ENCODE measurements at places on chromosomes 6 and 20.

DNA sequence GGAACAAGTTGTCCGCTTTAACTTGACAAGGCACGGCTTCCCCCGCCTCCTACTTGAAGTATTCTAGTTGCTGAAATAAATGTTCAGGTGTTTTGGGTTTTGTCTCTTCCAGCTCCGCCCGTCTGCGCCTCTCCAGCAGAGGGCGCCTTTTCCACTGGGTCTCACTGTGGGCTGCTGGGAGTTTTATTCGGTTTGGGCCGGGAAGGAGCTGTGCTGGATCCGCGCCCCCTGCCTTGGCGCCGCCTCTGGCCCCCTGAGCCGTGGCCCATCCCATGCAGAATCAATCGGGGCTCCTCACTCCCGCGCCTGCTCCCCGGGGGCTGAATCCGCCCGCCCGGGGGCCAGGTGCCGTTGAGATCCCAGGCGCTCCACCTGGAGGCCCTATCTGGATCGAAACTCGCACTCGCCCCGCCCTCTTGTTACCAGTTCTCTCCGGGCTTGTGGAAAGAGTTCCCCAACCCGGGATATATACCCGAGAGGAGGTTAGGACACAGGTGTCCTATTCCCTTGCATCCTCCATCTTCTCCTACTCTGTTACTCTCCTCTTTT lies 51.0 kb upstream of the TCF21 start:
- peak; percentile 24 for DNase-seq

DNA sequence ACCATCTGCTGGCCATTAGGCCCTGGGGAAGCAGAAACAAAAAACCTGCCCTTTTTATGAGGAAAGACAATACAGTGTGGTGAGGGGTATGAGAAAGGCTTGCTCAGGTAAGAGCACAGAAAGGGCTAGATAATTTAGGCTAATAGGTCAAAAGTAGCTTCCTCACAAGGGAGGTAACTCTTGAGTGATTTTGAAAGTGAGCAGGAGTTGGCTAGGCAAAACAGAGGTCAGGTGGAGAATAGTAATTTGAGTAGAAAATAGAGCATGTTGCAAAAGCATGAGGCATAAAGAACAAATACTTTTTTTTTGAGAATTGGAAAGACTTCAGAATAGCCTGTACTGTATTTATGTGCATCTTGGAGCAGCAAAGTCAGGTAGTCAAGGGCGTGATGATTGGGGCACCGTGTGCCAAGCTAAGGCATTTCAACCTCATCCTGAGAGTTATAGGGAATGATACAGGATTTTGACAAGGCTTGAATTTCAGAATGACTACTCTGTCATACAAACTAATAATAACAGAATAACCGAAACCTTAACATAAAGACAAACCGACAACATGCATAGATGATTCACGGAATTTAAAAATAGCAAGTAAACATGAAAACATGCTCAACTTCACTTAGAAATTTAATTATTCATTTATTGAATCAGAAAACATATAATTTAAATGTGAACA lies 123.0 kb upstream of the ENPP5 start:
- no peak for DNase-seq

- no peak for DNase-seq
These were observed 589.8 kb downstream of the RNF144B start for GRCh38 chr6:18976966-18977365.

DNA sequence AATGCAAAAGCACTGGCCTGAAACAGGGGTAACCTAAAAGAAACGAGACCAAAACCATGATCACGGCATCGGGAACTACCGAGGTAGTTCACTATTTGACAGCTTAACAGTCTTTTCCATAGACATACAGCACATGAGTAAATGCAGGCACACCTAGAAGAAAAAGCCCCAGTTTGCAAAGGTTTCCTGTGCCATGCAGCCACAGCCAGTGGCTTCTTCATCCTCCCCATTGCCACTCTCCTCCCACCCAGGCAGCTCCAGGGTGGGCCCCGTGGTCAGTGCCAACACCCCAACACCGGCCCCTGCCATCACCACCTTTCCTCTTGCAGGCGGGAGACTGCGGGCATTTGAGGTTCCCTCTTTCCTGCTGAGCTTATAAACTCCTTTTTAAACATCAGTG lies 115.4 kb downstream of the SLC23A2 start:
- no peak for DNase-seq

- DNase-seq, result no peak
These were observed 37.1 kb downstream of the PLEKHG1 start for GRCh38 chr6:150636808-150637207.

GRCh38 chr6:140485740-140486449 lies 1111.4 kb upstream of the CITED2 start:
- no peak for DNase-seq

All from stimulated activated CD8-positive, alpha-beta memory T cell treated with anti-CD3 and anti-CD28 coated beads, Interleukin-4, amount 100 ng/mL, for 1 hour (primary cell).